ENCODE measurements at places on chromosomes 11 and 22.

- DNase-seq: no peak
Observed at GRCh38 chr11:96524475-96524874, 134.7 kb downstream of the JRKL start.

GRCh38 chr22:39748877-39749276 is 144.7 kb downstream of the ENTHD1 start:
- no peak for DNase-seq

DNA sequence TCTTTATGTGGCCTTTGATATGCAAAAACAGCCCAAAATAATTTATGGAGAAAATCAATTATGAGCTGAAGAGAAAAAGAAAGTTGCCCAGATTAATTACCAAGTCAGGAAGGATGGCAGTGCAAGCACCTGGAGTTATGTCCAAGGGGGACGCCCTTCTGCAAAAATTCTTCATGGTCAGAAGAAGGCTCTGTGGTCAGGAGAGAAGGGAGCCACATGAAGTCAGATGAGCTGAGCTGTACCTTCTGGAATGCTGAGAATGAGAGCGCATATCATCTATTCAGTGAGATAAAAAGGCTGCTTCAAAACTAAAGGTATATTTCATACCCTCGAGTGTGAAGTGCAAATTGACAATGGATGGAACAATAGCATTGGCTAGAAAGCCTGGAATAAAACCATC is 607.4 kb downstream of the NTM start:
- no peak for DNase-seq

DNA sequence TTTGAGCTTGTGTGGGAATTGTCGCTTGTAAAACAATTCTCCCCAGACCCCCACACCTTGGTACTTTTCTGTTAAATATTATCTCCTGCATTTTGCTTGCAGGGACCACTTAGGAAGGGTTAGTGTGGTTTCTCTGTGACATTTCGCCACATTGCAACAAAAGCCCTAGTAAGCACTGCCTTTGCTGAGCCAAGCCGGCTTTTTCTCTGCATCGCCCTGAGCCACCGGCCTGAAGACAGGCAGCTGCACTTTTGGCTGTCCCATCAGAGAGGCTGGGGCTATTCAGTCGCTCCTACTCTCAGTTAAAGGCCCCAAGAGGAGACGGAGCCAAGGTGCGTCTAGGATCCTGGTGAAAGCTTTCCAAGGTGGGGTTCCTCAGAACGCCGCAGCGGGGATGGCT is 5.7 kb downstream of the MPPED1 start:
- no peak for DNase-seq

- no peak for DNase-seq
Observed at GRCh38 chr22:37165940-37166674, 16.4 kb upstream of the IL2RB start.

DNA sequence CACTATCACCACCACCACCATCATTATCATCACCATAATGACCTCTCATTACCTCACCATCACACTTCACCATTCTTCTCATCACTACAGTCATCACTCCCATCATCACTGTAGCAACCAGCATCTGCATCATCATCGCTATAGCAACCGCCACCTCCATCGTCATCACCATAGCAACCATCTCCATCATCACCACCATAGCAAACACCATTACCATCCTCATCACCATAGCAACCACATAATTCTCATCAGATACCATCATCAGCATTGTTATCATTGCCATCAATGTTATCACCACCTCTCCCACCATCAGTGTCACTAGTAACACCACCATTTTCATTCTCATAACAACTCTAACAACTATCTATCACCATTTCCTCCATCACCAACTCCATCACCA is 23.1 kb upstream of the CD82 start:
- no peak for DNase-seq

GRCh38 chr11:70087446-70088167 is 9.5 kb downstream of the ANO1 start:
- DNase-seq: no peak

DNA sequence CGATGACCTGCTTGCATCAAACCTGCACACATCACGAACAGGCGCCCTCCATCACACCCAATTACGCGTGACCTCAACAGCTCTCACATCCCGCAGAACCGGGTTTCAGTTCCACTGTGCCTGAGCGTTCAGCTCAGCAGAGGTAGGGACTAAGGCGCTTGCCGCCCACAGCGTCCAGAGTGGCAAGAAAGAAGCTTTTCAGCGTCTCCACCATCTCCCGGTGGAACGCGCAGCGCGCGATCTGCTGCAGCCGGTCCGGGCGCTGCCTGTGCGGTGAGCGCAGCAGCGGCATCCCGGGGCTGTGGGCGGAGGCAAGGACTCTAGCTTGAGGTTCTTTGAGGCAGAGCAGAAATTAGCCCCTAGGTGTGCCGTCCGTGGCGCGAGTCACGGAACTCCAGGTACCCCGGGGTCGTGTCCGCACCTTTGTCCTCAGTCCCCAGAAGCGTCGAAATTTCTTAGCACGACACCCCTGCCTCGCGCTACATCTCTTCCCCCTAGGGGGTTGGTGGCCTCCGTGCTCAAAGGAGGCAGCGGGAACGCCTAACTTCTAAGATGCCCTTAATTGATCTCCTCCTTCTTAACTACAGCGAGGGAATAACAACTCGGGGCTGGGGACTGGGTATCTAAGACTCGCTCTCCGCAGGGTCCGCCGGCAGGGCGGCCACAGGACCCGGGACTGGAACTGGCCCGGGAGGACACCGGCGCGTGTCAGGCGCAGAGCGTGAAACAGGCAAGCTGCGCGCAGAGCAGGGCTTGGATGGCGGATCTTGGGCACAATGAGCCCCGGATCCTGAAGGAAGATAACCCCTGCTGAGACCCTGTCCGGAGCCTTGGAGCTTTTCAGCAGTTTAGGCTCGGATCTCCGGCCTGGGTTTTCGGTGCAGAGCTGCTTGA is 1.7 kb upstream of the CALCA start:
- no peak for DNase-seq

GRCh38 chr22:44371741-44372525 is 59.2 kb upstream of the SHISAL1 start:
- no peak for DNase-seq

- DNase-seq: no peak
Observed at GRCh38 chr11:73012121-73012863, 129.8 kb downstream of the FCHSD2 start.

DNA sequence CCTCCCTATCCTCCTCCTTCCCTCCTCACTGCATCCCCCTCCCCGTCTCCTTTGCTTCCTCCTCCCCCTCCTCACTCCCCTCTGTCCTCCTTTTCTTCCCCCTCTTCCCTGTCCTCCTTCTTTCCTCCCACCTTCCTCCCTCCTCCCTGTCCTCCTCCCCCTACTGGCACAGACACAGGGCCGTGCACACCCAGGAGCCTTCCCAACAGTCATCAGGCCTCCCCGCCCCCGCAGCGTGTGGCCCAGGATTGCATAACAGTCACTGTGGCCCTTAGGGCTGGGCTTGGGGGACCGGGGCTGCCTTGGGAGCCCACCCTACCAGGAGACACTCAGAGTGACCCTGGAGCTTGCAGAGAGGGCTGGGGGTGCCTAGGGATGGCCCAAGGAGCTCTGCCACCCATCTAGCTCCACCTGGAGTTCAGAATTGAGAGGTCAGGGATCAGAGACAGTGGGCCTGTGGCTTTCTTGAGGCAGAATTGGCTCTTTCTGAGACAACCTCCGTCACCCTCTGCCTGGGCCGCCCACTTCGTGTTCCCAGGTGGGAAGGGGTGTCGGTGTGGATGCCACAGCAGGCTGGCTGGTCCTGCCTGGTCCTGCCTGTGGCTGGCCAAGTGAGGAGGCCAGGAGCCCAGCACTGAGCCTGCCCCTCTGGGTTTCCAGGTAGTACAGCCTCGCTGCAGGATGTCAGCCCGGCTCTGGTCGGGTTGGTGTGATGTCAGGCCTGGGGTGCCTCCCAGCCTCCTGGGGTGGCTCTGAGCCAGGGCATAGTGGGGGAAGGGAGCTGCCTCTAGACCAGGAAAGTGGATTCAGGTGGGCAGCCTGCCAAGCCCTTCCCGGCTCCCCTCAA is 1.6 kb downstream of the SPI1 start:
- DNase-seq: no peak

GRCh38 chr11:1372660-1373059 is 17.1 kb upstream of the BRSK2 start:
- no peak for DNase-seq

DNA sequence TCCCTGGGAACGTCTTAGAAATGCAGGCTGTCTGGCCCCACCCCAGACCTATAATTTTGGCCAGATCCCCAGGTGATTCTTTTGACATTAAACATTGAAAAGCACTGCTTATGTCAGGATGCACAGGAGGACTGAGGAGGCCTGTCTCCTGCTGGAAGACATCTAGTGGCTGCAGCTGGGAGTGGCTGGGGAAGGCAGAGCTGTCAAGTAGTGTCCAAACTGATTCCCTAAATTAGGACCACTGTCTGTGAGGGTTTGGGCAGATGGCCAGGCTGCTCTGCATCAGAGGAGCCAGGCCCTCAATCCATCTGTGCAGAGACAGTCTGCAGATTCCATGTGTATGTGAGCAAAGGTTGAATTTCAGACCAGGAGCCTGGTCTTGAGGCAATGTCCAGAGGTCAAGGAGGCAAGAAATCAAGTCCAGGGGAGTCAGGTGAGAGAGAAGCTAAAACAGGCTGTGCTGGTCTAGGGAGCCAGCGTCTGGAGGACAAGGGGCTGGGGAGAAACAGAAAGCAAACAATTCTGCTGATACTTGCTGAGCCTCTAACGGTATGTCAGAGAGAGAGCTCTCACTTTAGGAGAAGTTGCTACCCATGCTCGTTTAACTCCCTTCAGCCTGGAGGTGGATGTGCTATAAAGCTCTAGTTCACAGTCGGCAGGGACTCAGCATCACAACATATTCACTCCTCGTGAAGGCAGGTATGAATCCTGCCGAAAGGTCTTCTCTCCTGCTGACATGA is 15.3 kb upstream of the SYTL2 start:
- DNase-seq: no peak

- no peak for DNase-seq
Observed at GRCh38 chr11:92804388-92804966, 165.0 kb upstream of the MTNR1B start.

GRCh38 chr22:39941601-39942000 is 18.6 kb upstream of the TMA7B start:
- DNase-seq: no peak

DNA sequence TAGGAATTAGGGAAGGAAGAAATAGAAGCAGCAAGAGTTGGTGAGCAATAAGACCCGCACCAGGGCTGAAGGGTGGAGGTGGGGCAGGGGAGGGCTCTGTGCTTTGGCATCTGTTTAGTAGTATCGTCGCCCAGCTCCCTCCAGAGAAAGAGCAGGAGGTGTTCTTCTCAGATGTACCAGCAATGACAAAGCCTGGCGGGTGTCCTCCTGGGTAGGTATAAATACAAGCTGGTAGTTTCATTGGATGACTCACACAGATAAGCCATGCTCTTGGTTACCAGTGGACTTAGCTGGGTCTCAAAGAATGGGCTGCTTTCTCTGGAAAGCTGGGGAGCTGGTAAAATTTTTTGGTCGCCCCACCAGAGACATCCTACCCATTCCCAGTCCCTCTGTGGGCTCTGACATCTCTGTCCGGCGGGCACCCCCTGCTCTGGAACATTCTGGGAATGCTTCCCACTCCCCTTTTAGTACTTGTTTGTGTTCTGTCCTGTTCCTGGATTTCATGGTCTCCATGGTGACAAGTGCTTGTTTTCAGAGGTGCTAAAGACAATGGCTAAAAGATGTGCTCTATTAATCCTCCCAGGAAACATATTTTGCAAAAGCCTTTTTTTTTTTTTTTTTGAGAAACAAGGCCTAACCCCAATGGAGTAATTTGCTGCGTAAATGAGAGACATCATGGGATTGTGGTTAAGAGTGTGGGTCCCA is 15.4 kb upstream of the TUBA8 start:
- no peak for DNase-seq

- DNase-seq: peak; percentile 88
Observed at GRCh38 chr11:27239305-27239942, 123.6 kb downstream of the CCDC34 start.

- peak; percentile 22 for DNase-seq
Observed at GRCh38 chr11:35714882-35715627, 52.5 kb downstream of the TRIM44 start.

DNA sequence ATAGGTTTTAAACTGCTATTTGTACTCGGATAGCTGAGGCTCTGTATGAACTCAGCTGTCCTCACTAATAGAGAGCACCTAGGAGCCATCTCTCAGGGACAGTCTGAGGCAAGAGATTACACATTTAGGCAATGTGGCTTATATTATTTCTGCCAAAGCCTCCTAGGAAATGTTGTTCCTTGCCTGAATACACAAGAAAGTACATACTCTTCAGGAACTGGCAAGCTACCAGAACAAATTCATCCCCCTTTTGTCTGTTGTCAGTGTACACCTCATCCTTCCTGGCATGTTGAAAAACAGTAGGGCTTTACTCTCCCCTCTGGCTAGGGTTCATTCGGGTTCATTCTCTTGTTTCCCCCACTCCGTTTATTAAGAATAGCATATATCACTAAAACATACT is 615.9 kb upstream of the FAT3 start:
- no peak for DNase-seq

DNA sequence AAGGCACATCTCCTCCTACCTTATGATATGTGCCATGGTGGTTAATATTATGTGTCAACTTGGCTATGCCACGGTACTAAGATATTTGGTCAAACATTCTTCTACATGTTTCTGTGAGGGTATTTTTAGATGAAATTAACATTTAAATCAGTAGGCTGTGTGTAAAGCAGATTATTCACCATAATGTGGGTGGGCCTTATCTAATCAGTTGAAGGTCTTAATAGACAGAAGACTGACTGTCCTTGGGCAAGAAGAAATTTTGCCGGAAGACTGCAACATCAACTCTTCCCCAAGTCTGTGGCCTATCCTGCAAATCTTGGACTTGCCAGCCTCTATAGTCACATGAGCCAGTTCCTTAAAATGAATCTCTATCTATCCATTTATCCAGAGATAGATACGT is 380.1 kb upstream of the DDI1 start:
- no peak for DNase-seq

DNA sequence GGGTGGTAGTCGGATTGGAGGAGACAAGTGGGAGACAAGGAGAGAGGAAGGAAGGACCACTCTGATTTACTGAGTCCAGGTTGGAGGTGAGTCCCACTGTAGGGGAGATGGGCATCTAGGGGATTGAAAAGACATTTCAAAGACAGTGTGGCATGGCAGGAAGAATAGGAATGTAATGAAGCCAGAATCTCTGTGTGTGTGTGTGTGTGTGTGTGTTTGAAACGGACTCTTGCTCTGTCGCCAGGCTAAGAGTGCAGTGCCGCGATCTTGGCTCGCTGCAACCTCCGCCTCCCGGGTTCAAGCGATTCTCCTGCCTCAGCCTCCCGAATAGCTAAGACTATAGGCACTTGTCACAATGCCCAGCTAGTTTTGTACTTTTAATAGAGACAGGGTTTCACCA is 4.2 kb upstream of the CSDC2 start:
- no peak for DNase-seq

DNA sequence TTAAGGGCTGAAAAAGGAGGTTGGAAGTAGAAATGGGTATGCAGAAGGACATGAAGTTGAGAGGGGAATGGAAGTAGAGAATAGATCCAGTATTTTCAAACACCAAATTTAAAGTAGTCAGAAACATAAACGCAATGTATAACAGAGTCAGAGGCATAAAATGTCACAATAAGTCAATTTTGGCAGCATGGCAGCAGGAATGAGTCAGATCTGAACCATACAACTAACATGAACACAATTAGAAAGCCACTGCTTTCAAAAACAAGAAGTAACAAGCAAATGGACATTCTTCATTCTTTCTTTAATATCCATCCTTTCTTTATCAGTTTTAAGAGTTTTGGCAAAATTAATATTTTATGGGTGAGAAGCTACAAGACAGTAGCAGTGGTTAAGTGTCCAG is 2.5 kb downstream of the CHORDC1 start:
- DNase-seq: peak; percentile 37

- DNase-seq: no peak
Observed at GRCh38 chr11:109864151-109864661, 229.0 kb upstream of the ZC3H12C start.
